ENCODE measurements at places on chromosomes 7 and 10.
A peak's percentile ranks its signal among the peaks of the same experiment; 100 is the strongest.

DNA sequence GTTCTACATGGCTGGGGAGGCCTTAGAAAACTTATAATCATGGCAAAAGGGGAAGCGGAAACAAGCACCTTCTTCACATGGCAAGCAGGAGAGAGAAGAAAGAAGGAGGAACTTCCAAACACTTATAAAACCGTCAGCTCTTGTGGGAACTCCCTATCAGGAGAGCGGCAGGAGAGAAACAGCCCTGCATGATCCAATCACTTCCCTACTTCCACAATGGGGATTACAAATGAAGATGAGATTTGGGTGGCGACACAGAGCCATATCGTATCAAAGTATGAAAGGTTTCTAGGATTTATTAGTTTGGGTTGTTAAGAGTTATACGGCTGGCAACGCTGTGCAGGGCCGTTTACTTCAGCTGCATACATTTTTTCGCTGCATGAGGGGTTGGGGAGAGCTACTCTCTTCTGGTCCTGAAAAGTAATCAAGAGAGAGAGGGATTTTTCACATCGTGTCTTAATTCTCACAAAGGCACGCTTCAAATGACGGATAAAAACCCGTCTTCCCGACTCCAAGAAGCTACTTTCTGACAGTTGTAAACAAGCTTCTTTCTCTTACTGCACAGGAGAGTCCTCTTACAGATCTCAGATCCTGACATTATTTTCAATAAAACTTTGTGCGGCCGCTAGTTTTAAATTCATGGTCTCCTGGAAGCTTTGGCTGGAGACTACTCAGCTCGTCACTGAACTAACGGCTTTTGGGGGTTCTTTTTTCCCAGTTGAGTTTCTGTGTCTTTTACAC, 751 bp upstream of the GTPBP10 start:
- DNase-seq: no peak

GRCh38 chr7:92739091-92739490, 97.3 kb downstream of the CDK6 start:
- no peak for DNase-seq

GRCh38 chr10:28541717-28542365, 8.9 kb downstream of the WAC start:
- DNase-seq: no peak

DNA sequence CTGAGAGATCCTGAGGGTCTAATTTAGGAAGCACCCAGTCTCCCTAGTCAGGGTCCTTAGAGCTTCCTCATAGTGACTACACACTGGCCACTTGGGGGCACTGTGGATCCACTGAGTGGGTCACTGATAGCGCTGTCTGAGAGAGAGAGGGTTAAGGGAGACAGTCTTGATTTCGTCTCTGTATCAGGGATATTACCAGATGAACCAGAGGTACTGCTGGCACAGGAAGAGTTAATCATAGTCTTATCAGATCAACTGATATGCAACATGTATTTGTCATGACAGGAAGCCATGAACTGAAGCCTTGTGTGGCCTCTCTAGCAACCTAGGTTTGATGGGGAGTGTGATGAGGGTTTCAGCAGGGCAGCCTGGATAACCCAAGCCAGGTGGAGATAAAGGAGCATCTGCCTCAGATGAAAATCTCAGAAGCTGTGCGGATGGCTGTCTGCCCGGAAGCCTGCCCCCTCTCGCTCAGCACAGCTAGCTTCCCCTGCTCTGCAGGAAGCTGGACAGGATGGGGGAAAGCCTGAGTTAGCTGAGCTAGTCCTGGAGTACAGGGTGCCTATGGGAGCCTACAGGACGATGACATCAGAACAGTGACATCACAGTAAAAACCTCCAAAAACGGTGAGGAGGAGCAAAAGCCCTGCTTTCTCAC, 214.0 kb upstream of the PRSS1 start:
- DNase-seq: peak; percentile 19

DNA sequence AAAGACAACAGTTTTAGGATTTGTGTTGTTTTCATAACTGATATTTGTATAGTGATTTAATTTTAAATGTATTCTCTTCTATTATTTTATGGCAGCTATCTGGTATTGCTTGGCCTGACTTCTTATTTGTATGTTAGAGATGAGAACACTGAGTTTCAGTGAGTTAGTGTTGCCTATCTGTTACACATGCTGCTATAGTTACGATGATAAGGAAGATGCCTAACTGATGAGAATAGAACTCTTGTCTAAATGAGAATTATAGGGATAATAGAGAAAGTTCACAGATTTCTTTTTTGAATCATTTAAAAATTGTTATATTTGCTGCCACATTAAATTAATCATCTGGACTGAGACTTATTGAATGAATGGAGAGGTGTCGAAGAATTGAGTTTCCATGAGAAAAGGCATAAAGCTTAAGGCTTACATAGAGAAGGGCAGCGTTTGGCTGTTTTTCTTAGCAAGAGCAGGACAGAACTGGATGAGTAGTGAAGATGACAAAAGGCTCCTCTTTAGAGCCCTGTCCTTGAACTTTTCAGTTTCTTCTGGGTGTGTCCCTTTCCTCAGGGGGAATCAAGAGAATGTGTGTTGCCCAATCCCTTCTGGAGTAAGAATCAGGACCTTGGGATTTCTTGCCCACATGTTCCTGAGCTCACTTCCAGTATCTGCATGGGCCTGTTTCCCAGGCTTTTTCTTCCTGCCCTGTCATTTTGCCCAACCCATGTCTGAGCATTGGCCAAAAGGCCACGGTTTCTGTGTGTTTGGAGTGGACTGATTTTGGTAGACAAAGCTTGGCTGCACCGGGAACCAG, 195.6 kb upstream of the CSTF2T start:
- DNase-seq: no peak

- no peak for DNase-seq
Observed at GRCh38 chr10:10796774-10797415, 220.8 kb upstream of the CELF2 start.

DNA sequence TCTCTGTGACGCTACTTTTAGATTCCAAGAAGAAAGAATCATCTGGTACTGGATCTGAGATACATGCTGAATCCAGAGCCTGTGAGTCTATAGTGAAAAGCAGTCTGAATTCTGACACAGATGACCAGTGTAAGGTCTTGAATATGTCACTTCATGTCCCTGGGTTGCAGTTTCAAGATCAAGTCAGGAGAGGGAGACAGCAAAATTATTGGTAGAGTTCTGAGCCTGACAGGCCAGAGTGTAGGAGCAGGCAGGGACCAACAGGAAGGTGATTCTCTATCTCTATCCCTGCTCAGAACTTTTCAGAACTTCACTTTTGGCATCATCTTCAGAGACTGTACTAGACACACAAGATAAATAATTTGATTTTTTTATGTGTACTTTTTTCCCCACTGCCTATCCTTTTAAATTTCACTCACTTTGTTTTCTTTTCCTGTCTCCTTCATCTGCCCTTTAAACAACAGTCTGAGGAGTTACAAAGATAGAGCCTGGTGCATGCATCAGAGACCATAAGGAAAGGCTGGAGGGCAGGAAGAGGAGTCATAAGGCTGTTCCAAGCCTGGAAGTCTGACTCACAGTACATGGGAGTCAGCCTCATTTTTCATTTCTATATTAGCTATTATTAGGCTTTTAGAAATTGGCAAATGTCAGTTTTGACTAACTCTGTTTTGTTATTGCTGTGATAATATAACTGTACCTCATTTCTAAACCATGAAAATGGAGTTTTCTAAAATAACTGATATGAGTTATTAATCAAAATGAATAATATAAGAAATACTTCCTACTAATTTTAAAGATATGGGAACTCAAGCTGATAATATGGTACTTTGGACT, 120.2 kb upstream of the TMEM229A start:
- DNase-seq: no peak

- no peak for DNase-seq
Observed at GRCh38 chr7:115229401-115230105, 307.7 kb downstream of the MDFIC start.

GRCh38 chr7:111071556-111071955, 19.4 kb upstream of the LRRN3 start:
- DNase-seq: no peak
